ENCODE measurements at places on chromosomes 7 and 10.
A peak's percentile ranks its signal among the peaks of the same experiment; 100 is the strongest.

DNA sequence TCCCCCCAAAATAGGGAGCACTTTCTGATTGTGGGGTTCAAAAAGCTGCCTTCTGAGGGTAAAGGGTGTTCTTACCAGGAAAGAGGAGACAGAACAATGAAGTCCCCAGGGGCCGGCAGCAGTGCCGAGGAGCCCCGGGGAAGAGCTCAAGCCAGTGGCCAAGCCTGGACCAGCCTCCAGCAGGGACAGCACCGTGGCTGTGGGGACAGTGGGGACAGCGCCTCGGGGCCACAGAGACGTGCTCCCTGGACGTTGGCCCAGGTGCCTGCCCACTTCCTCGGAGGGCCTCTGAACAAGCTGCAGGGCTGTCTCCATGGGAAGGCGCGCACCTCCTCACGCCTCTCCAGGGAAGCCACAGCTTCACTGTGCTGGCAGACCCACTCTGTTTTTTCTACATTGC lies 312.6 kb downstream of the PTPRN2 start:
- DNase-seq: peak; percentile 8

GRCh38 chr7:81007051-81007450 lies 88.2 kb upstream of the SEMA3C start:
- no peak for DNase-seq

GRCh38 chr10:1233031-1233430 lies 176.8 kb downstream of the WDR37 start:
- DNase-seq: no peak

DNA sequence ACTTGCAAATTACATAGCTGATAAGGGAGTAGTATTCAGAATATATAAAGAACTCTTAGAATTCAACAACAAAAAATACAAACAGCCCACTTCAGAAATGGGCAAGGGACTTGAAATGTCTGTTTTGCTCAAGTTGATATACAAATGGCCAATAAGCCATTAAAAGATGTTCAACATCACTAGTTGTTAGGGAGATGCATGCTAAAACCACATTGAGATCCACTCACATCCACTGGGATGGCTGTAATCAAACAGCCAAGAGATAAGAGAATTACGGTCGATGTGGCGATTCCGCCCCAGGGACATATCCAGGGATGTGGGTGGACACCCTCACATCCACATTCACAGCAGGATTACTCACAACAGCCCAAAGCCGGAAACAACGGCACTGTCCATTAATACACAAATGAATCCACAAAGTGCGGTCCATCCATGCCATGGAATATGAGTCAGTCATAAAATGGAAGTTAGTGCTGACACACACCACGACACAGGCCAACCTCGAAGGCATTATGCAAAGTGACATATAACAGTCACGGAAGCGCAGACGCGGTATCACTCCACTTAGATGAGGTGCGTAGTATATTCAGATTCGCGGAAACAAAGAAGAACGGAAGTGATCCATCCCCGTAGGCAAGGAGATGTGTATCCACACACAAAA lies 227.8 kb downstream of the DNAJB6 start:
- no peak for DNase-seq

DNA sequence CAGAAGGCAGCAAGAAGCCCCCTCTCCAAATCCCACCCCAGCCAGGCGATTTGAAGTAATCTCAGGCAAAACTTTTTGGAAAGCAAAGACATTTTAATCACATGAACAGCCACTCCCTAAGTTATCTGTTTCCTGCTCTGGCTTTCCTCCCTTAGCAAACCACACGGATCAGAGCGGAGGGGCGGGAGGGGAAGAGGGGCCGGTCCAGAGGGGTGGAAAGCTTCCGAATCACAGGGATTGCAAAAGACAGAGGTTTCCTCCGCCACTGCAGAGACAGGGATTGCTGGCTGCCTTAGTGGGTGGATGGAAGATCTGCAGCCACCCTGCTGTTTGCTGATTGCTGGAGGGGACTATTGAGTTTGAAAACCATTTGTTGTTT lies 41.2 kb downstream of the ZCCHC24 start:
- peak; percentile 86 for DNase-seq

GRCh38 chr10:66746711-66747110 lies 179.1 kb upstream of the LRRTM3 start:
- DNase-seq: no peak

- peak; percentile 83 for DNase-seq
Measured at GRCh38 chr10:121596689-121597503, 1.3 kb downstream of the FGFR2 start.

DNA sequence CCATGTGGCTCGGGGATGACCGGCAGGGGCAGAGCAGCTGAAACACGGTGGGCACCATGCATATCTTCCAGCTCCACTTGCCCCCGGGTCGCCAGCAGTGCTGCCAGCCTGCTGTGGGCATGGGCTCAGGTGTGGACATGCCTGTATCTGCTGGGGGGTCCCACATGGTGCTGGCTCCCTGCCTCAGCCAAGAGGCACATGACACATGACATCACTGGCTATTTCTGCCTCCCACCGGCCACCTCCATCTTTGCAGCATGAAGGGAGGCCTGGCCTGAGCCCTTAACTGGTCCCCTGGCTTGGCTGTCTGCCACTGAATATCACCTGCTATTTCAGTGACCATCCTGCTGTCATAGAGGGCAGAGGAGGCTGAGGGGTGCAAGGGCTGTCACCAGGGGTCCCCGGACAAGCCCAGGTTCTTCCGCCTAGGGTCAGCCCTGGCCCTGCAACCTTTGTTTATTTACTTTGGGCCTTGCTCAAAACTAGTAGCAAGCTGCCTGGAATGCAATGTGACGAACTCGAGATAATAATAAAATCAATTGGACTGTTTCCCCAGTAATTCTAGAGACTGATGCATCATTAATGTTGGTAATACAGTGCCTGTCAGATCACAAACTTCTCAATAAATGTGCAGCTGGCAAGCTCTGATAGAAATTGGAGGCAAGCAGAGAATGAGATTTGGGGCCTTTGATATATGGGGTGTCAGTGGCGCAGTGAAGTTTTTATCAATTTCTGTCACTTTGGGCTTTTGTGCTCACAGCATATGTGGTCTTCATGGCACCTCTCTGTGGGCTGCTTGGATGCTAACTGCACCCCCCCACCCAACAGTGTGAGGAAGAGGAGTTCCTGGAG lies 28.5 kb downstream of the ZMIZ1 start:
- no peak for DNase-seq

- DNase-seq: no peak
Measured at GRCh38 chr7:141409801-141410329, 141.3 kb upstream of the AGK start.

DNA sequence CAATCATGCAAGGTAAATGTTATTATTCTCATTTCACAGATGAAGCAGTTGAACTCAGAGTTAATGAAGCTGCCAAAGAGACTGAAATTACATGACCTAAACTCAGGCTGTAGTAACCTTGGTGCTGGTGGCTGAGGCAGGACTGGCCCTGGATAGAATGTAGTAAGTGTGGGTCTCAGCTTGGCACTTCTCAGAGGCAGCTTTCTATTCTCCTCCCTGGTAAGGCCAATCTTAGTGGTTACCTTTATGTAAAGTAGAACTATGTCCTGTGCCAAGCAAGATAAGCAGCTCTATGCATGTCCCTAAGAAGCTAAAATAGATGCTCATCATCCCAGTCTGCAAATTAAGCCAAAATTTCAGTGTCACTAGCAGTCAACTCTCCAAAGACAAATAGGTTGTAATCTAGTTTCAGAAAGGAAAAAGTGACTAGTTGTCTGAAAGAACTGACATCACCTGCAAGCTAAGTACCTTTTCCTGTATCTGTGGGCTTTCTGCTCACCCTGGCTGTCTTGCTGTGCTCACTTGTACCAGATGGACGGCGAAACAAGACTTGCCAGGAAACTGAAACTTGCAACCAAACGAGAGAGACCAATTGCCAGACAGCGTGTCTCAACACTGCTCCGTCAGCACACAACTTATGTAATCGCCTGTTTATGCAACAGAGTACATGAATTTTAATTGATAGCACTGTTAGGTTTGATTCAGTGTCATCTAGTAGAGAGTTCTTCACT lies 43.7 kb downstream of the CH25H start:
- peak; percentile 54 for DNase-seq

DNA sequence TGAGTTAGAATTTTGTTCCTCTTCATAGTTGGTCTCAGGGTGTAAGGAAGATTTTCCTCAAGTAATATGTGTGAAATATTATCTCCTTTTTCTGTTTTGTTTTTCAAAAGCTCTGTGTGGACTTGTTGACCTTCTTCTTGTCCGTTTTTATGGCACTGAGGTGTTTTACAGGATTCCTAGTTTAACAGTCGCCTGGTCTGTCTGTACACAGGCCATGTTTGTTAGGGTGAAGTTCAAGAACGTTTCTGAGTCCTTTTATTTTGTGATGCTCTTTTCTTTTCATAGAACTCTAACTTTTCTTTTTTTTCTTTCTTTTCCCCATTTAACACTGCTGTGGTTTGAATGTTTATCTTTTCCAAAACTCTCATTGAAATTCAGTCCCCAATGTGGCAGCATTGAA lies 18.5 kb downstream of the TACC2 start:
- DNase-seq: no peak

GRCh38 chr7:68511281-68511680 lies 1087.0 kb upstream of the AUTS2 start:
- no peak for DNase-seq

- no peak for DNase-seq
Measured at GRCh38 chr7:47962262-47962661, 14.0 kb upstream of the PKD1L1 start.

DNA sequence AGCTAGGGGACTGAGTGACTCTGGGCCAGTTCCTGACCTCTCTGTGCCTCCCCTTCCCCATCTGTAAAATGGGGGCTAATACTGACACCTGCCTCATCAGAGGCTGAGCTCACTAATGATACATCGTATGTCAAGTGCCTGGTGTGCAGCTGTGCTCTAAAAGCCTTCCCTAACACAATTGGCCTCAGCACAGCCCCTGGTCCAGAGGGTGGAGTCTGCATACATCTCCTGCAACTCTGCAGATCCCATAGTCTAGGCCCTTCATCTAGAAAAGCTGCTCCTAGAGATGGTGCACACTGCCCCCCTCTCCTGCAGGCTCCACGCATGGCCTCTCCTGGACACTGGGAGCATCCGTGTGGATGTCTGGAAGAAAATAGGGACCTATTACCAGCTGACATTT lies 255.0 kb downstream of the RPS24 start:
- no peak for DNase-seq

Measured in tibial artery (tissue), 4 donors.